ENCODE measurements at places on chromosomes 1 and 21.

DNA sequence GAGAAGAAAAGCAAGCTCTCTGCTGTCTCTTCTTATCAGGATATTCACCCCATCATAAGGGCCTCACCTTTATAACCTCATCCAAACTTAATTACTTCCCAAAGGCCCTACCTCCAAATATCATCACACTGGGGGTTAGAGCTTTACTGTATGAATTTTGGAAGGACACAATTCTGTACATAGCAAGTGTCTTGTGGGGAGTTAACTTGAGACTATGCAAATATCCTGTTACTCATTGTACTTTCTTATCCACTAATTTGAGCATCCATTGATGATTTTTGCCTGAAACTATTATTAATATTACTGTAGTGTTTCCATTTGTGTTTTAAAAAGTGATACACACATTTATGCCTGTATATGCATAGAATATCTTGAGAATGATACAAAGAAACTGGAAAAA, 129.1 kb upstream of the IVNS1ABP start:
- no peak for DNase-seq

DNA sequence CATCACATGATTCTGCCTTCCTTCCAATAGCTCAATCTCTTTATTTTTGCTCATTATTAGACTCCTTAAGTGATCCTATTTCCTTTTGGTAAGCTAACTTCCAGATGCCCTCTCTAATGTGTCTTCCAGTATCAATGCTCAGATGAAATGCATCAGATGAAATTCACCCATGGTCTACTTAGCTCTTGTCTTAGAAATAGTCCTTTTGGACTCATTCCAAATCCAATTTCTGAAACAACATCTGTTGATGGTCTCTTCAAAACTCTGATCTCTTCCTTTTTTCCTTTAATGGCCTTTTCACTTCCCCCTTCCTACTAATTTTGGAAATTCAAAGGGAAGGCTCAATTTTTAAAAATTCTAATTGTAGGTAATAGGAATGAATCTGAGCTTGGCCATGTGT, 81.1 kb upstream of the GREM2 start:
- peak; percentile 39 for DNase-seq

- DNase-seq = no peak
Measured at GRCh38 chr1:83500987-83501591, 497.8 kb downstream of the TTLL7 start.

DNA sequence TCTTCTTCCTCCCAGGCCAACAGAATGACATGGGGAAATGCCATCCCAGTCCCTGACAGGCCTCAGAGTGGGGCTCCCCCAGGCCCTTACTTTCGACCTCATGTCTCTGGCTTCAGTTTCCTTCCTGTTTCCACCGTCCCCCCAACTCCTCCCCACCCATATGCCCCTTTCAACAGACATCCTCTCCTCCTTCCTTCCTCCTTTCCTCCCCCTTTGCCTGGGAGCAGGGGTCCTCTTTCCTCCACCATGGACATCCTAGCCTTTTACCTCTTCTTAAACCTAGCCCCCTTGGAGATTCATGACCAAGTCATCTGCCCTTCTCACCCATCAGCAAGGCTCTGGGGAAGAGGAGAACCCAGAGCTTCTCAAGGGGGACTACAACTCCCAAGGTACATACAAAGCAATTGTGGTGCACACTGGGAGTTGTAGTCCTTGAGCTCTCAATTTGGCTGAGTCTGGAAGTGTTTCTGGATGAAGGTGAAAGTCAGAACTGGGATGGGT, 4.0 kb downstream of the ZBTB7B start:
- DNase-seq = no peak

- no peak for DNase-seq
Measured at GRCh38 chr1:44334968-44335367, 20.1 kb downstream of the ERI3 start.

Data from NCI-H524 treated with DMSO at 0.1 percent for 48 hours (cell line).